ENCODE measurements at places on chromosomes 12 and 14.
A peak's percentile ranks its signal among the peaks of the same experiment; 100 is the strongest.

DNA sequence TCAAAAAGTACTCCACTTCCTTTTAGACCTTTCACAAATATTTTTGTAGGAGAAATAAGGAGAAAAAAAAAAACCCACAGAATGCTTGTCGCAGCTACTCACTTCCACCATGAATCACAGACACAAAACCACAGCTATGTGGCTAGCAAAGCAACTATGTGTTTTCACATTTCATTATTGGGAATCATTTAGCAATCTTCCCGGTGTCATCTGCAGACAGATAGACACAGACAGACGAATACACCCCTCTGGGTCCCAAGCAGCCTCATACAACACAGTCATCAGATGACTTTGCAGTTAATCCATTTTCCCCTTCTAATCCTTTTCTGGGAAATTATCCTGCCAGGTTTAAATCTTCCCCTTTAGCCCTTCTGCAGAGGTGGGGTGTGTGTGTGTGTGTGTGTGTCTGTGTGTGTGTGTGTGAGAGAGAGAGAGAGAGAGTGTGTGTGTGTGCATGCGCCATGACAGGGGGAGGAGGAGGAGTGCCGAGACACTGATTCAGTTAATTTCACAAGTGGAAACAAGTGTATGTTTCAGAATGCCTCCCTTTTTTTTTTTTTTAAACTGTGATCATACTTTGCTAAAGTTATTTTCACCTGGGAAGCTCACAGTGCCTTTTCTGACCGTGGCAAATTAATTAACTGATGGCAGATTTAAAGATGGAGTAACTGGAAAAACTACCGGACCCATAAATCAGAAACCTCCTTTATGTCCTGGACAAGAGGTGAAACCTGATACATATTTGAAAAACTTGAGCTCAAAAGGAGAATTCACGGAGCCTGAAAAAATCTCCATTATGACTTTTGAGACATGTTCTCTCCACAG, 39.9 kb downstream of the LTBP2 start:
- DNase-seq = peak; percentile 68

GRCh38 chr14:92587700-92588085, 74.1 kb downstream of the RIN3 start:
- no peak for DNase-seq

- peak; percentile 92 for DNase-seq
Observed at GRCh38 chr14:52131640-52132320, 62.9 kb upstream of the NID2 start.

DNA sequence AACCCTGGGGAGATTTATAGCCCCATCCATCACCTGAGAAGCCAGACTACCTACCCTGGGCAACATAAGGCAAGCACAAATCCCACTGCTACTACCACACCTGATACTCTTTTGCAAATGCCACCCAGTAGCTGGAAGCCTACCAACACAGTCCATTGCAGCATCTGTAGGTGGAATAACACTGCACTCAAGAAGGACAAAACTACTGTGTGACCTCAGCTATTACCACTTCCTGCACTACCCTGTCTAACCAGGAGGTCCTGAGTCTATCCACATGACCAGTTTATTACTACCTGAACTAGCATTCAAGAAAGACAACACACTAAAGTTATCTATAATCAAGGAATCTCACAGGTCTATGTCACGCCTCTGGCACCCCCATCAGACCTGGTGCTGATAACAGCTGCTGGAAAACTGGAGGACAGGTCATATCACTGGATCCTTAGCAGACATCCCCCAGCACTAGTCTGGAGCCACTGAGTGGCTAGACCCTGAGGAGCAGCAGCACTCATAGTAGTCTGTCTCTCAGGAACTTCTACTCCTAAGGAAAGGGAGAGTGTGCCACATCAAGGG, 2.9 kb upstream of the CLEC1A start:
- no peak for DNase-seq

DNA sequence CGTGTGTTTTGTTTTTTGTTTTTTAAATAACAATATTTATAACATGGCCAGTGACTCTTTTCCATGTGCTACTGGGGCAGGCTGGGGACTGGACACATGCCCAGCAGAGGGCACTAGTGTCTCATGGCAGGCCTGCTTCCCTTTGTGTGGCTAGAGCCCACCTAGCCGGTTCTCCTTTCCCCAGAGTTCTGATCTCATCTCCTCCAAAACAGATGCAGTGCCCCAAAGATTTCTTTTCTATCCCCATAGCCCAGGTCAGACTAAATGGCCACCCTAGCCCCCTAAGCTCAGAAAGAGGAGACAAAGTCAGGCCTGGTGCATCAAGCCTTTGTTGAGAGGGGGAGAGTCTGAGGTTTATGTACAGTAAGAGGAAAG, 21.2 kb downstream of the PRPF40B start:
- DNase-seq = peak; percentile 87
